ENCODE measurements at places on chromosomes 12 and 14. TPM values are rescaled to one million over a fixed set of nuclear protein-coding genes. Genes with fewer than 3 reads are reported as not detected.
A peak's percentile ranks its signal among the peaks of the same experiment; 100 is the strongest.

- no peak for DNase-seq
These were observed 328.6 kb downstream of the PCNX1 start for GRCh38 chr14:71235875-71236274.

DNA sequence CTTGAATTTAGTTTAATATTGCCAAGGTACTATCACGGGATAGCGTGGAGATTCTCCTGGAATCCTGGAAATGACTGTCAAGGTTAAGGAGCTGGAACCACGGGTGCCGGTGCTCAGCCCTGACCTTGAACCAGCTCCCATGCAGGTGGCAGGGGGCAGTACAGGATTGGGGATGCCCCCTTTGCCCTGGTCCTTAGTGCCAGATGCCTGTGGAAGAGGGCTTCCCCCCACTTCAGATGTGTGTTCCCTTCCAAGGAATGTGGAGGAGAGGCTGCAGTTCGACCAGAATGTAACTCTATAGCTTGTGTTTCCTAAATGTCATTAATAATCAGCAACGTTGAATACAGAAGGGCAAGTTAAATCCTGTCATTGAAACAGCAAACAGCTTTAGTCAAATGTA is 258.9 kb downstream of the VRK1 start:
- DNase-seq = peak; percentile 33

Gene EML1
- 101 TPM for total RNA-seq

DNA sequence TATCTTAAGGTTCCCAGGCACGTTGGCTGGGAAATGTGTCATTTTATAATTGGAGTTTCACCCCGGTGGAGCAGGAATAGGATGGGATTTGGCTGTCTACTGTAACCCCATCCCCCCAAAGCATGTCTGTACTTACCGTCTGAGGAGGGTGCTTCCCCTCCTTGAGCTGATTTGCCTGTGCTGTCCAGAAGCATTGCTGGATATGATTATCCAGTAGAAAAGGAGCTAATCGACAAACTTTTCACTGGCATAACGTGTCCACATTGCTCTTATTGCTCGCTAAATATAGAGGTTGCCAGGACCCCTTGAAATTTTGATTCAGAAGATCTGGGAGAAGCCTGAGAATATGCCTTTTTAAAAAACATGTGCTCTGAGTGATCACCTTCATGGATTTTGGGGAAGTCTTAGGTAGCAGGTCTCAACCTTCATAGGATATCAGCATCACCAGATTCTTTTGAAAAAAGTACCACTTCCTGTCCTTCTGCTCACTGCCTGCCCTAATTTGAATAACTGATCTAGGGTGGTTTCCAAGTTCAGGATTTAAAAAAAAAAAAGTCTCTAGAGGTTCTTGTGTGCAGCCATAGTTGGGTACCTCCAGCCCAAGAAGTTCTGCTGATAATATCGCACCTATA is 80.4 kb upstream of the KCNA1 start:
- DNase-seq = no peak

- DNase-seq = peak; percentile 96
These were observed 382.5 kb upstream of the ATP2B1 start for GRCh38 chr12:90090929-90091651.

Measured in Daoy (cell line).